Kidney glomerular epithelial cell (primary cell): ENCODE measurements at places on chromosomes 11 and 22.
A peak's percentile ranks its signal among the peaks of the same experiment; 100 is the strongest.

DNA sequence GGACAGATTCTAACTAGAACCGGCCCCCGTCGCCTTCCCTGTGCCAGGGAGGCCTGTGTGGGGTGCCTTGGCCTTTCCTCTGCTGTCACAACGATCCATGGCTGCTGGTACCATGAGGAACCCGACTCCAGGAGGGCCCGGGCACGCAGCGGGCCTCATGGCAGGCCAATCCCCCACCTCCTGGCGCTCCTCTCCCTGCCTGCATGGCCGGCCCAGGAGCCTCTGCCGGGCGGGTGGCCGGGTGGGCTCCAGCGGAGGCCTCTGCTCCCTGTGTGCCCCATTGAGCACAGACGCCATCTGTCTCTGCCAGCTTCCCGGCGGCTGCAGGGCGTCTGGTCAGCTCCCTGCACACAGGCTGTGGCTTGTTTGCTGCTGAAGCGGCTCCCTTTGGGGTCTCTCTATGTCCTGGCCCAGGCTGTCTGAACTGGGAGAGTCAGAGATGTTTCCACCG lies 86.5 kb downstream of the MYEOV start:
- no peak for DNase-seq

- DNase-seq = peak; percentile 57
Observed at GRCh38 chr11:830295-831117, 2.2 kb upstream of the CD151 start.

- no peak for DNase-seq
Observed at GRCh38 chr11:62452261-62452660, 33.4 kb downstream of the SCGB1A1 start.

DNA sequence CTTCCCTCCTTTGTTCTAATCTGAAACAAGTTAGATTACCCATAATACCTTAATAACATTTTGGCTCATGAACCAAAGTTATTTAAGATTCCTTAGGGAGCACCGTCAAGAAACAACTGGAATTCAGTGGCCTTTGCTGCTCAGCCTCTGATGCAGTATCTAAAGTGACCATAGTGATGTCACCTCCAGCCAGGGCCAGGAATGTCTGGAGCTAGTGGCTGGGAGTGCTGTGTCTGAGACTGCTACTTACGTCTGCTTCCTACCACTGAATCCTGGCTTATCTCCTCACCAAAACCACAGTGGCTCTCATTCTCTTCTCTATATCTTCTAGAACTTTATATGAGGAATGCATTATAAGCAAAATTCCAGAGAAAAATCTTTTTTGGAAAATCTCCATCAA lies 658.0 kb downstream of the DLG2 start:
- DNase-seq = peak; percentile 1

GRCh38 chr11:40204228-40204627 lies 1255.2 kb downstream of the LRRC4C start:
- DNase-seq = no peak

DNA sequence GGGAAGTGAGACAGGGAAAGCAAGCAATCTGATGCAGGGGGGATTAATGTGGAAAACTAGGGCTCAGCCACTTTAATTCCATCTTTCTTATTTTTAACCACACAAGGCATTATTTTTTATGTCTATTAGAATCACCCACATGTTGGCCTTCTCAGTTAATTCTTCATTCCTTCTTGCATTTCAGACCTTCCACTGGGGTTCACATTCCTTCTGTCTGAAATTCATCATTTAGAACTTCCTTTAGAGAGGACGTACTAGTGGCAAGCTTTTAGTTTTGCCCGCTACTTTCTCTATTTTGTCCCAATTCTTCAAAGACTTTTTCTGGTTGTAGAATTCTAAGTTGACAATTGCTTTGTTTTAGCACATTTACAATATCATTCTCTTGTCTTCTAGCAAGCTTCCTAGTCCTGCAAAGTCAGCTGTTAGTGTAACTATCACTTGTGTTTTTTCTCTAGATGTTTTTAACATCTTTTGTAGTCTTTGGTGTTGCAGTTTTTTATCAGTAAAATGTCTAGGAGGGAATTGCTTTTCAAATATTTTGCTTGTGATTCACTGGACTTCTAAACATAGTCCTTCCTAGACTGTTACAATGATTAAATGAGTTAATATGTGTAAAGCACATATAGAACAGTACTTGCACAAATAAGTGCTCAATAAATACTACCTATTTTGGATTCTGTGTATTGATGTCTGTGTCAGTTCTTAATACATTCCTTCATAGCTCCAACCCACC lies 5.5 kb upstream of the NNMT start:
- no peak for DNase-seq
